ENCODE measurements at places on chromosomes 6 and 20. TPM values are rescaled to one million over a fixed set of nuclear protein-coding genes. Genes with fewer than 3 reads are reported as not detected.

MMS22L gene
- 15.7 TPM for total RNA-seq

DNA sequence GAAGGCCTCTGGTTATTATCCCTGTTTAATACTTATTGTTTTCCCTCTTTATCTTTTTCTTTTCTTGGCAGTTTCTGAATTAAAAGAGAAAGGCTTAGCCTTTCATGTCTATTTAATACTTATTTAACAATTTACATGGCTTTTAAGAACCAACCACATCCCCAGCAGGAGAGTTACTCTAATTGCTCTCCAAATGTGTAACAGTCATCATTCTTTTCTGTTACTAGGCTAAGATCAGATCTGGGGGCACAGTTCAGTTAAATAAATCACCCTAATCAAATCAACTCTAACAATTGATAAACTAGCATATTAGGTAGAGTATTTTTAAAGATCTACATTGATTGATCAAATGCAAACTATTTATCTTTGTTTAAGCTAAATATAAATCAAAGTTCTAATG lies 54.1 kb upstream of the NT5E start:
- no peak for DNase-seq

VIP gene
- 0.48 TPM for total RNA-seq

- DNase-seq: no peak
These were observed 61.8 kb upstream of the ADGRF1 start for GRCh38 chr6:47103931-47104330.

KIF13A gene
- total RNA-seq: 91.9 TPM

GRCh38 chr20:257419-257818 lies at the start of gene DEFB132:
Gene DEFB132 (plus strand): TSS chr20:257724. CDS start chr20:257779, 55 bp downstream.
- no peak for DNase-seq

- DNase-seq: no peak
These were observed 38.3 kb downstream of the COX4I2 start for GRCh38 chr20:31675828-31676608.

DNA sequence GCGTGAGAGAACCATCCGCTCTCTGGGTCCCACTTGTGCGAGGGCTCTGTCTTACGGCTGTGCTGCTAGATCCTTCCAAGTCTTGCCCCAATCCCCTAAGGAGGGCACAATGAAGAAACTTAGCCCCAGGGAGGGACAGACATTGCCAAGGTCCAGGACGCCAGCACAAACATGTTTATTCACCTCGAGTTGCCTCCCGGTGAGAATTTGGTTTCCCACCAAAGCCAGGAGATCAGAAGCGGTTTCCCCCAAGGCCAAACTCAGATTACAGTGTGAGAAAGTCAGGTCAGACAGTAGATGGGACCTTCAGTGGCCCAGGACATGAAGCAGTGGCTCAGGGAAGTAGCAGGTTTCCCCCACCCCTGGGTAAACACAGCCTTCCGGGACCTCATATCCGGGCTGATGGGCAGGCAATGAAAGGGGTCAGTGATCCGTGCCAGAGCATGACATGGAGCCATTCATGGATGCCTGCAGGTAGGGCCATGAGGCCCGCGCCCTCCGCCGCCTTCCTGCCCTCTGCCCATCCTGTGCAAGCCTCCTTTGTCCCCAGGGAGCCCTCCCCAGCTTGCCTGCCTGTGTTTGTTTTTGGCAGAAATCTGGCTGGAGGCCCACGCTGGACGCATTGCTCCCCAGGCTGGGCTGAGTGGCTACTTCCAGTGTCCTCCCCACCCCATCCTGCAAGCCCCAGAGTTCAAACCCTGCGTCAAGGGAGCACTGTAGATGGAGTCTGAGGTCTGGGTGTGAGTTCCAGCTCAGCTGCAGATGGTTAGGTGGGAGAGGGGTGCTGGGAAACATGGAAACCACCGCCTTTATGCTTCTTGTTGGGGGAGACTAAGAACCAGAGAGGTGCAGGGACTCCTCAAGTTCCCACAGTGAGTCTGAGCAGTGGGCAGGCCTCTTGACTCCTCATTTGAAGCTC lies 2.0 kb downstream of the BPIFB2 start:
- DNase-seq: no peak

- DNase-seq: no peak
These were observed 41.6 kb upstream of the DUSP22 start for GRCh38 chr6:250676-251075.

DNA sequence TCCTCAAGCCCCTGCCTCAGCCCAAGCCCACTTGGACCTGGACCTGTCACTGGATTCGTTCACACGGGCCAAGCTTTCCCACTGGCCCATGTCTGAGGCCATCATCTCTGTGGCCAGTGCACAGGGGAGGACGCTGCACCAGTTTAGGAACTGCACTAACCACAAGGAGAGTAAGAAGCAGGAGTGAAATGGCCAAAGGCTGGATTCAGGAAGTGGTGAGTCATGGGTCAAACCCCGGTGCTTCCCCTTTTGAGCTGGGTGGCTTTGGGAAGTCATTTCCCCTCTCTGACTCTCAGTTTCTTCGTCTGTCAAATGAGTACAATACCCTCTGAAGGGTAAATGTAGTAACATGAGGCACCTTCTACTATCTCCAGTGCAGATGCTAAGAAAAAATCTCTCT lies 87.9 kb downstream of the CD40 start:
- no peak for DNase-seq

GRCh38 chr6:108779536-108780275 lies 68.5 kb upstream of the ARMC2 start:
- DNase-seq: no peak

All from suprapubic skin (tissue), 4 donors.